Right lobe of liver (tissue), 6 donors: ENCODE measurements at places on chromosomes 13 and 19.

- no peak for DNase-seq
Observed at GRCh38 chr13:103605546-103606326, 539.5 kb upstream of the SLC10A2 start.

- DNase-seq, result no peak
Observed at GRCh38 chr13:98444381-98444780, 132.5 kb downstream of the STK24 start.

DNA sequence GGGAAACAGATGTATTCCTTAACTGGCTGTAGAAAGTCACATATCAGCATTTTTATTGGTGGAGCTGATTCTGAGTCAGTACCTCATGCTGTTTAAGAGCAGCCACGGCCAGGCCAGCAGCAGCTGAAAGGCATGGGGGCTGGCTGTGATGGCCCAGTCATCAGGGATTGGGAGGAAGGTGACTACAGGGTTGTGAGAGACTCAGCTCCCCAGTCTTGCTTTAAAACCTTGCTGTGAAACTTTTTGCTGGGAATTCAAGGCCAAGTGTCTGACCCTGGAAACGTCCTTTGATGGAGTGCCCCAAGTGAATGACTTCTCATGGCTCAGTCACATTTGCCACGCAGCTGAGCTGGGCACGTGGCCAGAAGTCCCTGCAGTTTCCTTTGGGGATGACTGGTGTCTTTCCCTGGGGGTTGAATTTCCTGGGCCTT is 39.1 kb upstream of the RNF113B start:
- DNase-seq, result peak; percentile 45

DNA sequence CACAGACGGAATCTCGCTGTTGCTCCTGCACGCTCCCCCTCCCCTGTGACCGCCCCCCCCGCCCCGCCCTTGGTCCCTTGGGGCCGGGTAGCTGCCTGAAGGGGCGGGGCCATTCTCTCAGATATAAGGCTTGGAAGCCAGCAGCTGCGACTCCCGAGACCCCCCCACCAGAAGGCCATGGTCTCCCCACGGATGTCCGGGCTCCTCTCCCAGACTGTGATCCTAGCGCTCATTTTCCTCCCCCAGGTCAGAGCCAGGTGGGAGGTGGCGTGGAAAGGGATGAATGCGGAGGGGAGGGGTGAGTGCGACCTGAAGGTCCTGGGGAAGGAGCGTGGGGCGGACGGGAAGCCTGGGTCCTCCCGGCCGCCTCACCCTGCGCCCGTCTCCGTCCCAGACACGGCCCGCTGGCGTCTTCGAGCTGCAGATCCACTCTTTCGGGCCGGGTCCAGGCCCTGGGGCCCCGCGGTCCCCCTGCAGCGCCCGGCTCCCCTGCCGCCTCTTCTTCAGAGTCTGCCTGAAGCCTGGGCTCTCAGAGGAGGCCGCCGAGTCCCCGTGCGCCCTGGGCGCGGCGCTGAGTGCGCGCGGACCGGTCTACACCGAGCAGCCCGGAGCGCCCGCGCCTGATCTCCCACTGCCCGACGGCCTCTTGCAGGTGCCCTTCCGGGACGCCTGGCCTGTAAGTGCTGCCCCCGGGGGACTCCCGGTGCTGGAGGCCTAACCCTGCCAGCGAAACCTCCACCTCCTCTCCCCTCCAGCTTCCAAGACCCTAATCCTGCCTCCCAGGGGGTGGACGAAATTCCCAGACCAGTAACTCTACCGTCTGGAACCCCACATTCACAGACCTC is at the start of gene DLL3:
Gene DLL3 (plus strand): TSS at position 150 of the 845 bp plus-strand sequence. CDS start 28 bp downstream, at position 178.
- no peak for DNase-seq

DNA sequence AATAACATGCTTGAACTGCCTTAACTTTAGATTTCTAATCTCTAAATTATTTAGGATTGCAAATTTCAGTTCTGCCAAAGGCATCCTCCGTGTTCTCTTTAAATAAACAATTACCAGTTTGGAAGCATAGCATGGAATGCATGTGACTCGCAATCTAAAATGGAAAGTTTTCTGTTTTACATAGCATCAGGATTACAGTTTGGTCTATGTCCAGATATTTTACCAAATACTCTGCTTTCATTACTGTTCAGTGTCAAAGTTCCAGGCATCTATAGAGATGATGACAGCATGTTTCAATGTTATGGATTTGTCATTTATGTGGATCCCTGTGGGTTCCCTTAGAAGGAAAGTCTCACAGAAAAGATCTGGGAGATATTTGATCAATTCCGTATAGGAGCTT is 16.8 kb downstream of the FLT1 start:
- no peak for DNase-seq

- DNase-seq, result no peak
Observed at GRCh38 chr13:30078059-30078458, 227.6 kb upstream of the UBL3 start.

GRCh38 chr13:22589880-22590279 is 590.9 kb upstream of the SGCG start:
- DNase-seq, result no peak

GRCh38 chr13:111117961-111118360 is 2.9 kb downstream of the ARHGEF7 start:
- DNase-seq, result no peak

DNA sequence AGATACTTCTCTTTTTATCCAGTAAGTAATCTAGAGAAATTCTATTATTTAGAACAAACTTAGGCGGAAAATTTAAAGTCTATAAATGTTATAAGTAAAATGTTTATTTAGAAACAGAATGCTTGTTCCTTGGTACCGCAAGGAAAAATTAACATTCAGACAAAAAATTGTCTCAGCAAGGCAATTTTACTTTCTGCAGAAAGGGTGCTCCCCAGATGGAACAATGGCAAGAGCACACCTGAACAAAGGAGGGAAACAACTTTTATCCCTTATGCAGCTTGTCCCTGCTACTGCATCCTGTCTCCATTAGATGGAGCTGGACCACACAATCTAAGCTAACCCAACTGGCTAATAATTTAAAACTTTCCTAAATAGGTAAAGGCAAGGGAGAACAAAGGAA is 6.5 kb upstream of the ZNF708 start:
- no peak for DNase-seq

- no peak for DNase-seq
Observed at GRCh38 chr19:19679176-19680073, 10.8 kb downstream of the ZNF101 start.
